ENCODE measurements at places on chromosomes 2 and 18. TPM values are rescaled to one million over a fixed set of nuclear protein-coding genes. Genes with fewer than 3 reads are reported as not detected.
A peak's percentile ranks its signal among the peaks of the same experiment; 100 is the strongest.

- no peaks in the 10 kb centered on the region for H3K4me1 ChIP-seq
- H3K4me3 ChIP-seq = no peak overlapping the region
- DNase-seq = no peak
- H3K27ac ChIP-seq = no peak overlapping the region
These were observed 20.0 kb downstream of the KCNF1 start for GRCh38 chr2:10931710-10932255.

Gene LOXHD1
- 0.14 TPM for total RNA-seq

DNA sequence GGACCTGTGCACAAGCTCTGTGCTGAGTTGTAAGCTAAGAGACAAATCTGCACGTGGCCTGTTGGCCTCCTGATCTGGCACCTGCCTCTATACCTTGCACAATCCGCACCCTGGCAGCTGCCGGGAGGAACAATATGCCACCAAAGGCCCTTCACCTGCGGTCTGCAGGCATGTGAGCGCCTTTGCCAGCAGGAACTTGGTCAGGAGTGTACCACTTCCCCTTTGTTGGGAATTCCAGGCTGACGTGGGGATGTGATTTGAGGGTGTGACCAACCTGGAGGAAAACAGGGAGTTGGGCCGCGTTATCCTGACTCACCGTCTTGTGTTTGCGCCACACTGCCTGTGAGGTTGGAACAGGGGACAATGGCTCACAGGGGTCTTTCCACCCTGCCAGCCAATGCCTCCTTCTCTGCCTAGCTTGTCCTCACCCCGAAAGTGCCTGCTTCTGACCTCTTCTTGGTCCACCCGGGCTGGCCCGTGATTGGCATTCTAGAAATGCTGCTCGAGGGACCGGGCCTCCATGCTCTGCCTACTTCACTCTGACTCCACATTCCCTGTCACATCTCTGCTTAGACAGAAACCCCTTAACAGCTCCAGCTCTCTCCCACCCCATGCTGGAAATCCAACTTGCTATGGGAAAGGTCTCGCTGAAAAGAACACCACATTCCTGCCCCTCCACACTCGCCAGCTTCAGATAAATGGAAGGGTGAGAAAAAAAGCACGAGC, 67.1 kb upstream of the MAP4K4 start:
- no peak for DNase-seq
- H3K4me1 ChIP-seq = no peaks in the 10 kb centered on the region
- H3K27ac ChIP-seq = no peak overlapping the region
- no peak overlapping the region for H3K4me3 ChIP-seq

DNA sequence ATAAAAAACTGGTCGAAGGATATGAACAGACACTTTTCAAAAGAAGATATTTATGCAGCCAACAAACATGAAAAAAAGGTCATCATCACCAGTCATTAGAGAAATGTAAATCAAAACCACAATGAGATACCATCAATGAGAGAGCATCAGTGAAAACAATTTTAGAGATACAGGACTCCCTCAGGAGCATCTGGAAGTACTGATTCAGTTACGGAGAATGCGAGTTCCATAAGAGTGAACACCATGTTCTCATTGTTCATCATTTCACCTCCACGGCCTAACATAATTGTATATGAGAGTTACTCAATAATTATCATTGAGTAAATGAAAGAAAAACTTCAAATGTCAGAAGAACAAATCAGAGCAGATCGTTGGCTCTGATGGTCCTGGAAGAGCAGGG, 140.9 kb upstream of the TANK start:
- H3K4me3 ChIP-seq = no peak overlapping the region
- H3K4me1 ChIP-seq = no peaks in the 10 kb centered on the region
- H3K36me3 ChIP-seq = no peaks in the 10 kb centered on the region
- no peak for DNase-seq
- H3K27ac ChIP-seq = no peak overlapping the region
- H3K27me3 ChIP-seq = no peaks in the 10 kb centered on the region

DNA sequence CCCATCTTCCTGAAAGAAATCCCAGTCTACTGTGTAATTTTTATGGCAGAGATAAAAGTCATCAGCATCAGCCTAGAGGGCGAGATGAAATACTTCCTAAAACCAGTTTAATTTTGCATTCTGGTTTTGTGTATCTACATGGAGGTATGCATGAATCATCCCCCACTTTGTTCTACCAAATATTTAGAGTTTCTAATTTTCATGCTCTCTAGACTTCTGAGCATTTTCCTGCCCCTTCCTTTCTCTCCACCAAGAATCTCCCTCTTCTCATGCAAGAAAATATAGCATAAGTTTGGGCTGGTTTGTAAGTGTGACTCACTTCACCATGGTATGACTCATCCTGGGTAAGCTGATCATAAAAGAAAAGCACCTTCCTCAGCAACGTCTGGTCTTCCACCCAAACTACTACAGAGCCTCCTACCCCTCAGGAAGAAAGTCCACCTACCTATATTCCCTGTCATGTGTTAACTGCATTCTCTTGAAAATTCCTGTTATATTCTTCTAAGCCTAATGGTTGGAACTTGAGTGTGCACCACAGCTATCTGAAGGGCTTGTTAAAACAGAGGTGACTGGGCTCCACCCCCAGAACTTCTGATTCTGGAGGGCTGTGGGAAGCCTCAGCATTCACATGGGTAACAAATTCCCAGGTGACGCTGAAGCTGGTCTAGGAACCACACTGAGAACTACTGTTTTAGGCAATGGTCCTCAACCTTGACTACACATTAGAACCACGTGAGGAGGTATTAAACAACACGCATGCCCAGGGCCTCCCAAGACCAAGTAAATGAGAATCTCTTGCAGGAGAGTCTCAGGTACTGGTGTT, 37.4 kb upstream of the RAPGEF4 start:
- peaks cover 3% of the 10 kb centered on the region for H3K27me3 ChIP-seq
- no peak overlapping the region for H3K27ac ChIP-seq
- H3K4me3 ChIP-seq = no peak overlapping the region
- H3K4me1 ChIP-seq = no peaks in the 10 kb centered on the region
- no peaks in the 10 kb centered on the region for H3K36me3 ChIP-seq
- peak; percentile 10 for DNase-seq

Gene DSG2
- total RNA-seq = 0.53 TPM

DNA sequence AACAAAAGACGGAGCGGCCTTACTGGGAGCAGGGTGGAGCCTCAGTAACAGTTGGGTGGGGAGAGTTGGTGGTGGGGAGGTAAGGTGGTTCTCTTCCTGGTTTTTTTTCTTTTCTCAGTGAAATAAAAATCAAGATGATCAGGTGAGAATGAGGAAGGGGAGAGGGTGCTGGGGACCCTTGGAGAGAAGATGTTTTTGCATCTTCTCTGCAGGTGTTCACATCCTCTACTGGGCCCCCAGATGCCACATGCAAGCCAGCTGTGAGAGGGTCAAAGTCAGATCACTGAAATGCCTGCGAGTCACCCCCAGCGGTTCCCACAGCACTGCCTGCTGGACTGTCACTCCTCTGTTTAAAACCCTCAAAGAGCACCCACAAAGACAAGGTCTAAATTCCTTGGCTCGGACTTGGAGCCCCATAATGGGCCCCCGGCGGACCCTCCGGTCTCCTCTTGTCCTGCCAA, 69.8 kb upstream of the FHL2 start:
- H3K36me3 ChIP-seq = no peaks in the 10 kb centered on the region
- no peaks in the 10 kb centered on the region for H3K4me1 ChIP-seq
- H3K4me3 ChIP-seq = no peak overlapping the region
- no peak overlapping the region for H3K27ac ChIP-seq

- no peak for DNase-seq
- no peak overlapping the region for H3K4me3 ChIP-seq
- H3K36me3 ChIP-seq = no peaks in the 10 kb centered on the region
- no peaks in the 10 kb centered on the region for H3K4me1 ChIP-seq
- H3K27ac ChIP-seq = no peak overlapping the region
- H3K27me3 ChIP-seq = peaks cover 8% of the 10 kb centered on the region
These were observed 1.8 kb upstream of the FIGN start for GRCh38 chr2:163737563-163737962.

- H3K4me3 ChIP-seq = no peak overlapping the region
- peaks cover 51% of the 10 kb centered on the region for H3K4me1 ChIP-seq
- H3K27me3 ChIP-seq = no peaks in the 10 kb centered on the region
- no peaks in the 10 kb centered on the region for H3K36me3 ChIP-seq
- H3K27ac ChIP-seq = peak overlapping the region; percentile 70
These were observed 62.6 kb upstream of the STK17B start for GRCh38 chr2:196233805-196234475.

Gene BUB1
- total RNA-seq = 4.2 TPM

GRCh38 chr2:125280265-125280664, 1255.2 kb downstream of the CNTNAP5 start:
- no peak overlapping the region for H3K27ac ChIP-seq
- H3K27me3 ChIP-seq = no peaks in the 10 kb centered on the region
- no peak overlapping the region for H3K4me3 ChIP-seq
- no peak for DNase-seq

DNA sequence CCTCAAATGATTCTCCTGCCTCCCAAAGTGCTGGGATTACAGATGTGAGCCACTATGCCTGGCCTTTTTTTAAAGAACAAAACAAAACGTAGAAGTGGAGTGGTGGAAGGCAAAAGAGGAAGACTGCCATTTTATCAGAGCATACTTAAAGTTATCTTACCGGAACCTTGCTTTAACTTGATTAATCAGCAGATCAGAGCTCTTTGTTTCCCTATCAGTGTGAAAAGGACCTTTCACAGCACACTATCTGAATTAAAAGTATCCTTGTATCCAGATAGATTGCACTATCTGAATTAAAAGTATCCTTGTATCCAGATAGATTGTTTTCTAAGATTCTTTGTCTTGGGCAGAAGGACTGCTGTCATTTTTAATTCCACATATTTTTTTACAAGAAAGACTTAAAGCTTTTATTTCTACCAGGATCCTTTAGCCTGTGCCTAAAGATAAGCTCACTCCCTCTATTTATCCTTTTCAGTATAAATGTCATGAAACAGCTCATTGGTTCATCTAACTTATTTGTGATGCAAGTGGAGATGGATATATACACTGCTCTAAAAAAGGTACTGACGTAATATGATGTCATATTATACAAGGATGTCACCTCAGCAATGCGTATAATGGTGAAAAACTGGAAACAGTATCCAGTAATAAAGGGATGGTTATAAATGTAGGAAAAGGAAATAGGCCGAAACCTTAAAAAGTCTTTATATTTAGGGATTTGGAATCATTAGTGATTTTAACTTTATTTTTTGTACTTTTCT, 17.8 kb downstream of the GMCL1 start:
- H3K4me1 ChIP-seq = no peaks in the 10 kb centered on the region
- DNase-seq = no peak
- peaks cover 67% of the 10 kb centered on the region for H3K36me3 ChIP-seq
- no peak overlapping the region for H3K27ac ChIP-seq

Gene LONRF2
- not detected for total RNA-seq

- DNase-seq = no peak
- H3K27ac ChIP-seq = no peak overlapping the region
- H3K4me1 ChIP-seq = no peaks in the 10 kb centered on the region
- no peaks in the 10 kb centered on the region for H3K36me3 ChIP-seq
- no peaks in the 10 kb centered on the region for H3K27me3 ChIP-seq
- no peak overlapping the region for H3K4me3 ChIP-seq
These were observed 47.4 kb downstream of the EXOC6B start for GRCh38 chr2:72778410-72778809.

DNA sequence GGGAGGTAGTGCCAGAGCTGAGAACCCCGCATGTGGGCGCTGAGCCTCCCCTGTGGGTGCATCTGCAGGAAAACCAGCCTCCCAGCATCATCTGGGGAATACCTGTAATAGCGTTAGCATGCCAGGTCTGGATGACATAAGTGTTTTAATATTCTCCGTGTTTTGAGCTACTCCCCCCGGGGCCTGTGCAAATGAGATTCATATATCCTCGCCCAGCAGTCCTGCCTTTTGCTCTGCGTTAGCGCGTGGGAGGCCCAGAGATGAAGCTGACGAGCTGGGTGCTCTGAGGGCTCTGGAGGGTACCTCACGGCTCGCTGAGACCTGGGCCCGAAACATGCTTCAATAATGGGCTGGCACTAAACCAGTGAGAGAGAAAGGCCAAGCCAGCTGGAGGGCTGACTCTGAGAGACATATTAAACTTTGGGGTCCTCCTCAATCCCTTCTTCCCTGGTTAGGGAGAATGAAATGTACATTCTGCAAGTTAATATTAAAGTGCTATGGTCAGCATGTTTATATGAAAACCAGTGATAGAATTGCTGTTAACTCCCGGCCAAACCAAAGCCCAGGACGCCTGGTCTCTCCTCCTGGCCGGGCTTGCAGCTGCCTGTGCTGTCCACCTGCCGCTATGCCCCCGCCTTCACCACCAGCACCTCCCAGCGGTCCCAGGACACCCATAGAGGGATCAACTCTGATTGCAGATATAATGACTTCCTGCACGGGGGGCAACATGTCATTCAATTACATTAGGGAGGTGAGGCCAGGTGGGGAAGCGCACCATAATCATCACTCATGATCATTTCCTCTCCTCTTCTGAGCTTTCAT, 77.0 kb downstream of the EDAR start:
- no peak for DNase-seq
- H3K4me1 ChIP-seq = no peaks in the 10 kb centered on the region
- no peaks in the 10 kb centered on the region for H3K27me3 ChIP-seq
- H3K4me3 ChIP-seq = no peak overlapping the region

- H3K4me1 ChIP-seq = no peaks in the 10 kb centered on the region
- no peak overlapping the region for H3K27ac ChIP-seq
- no peak overlapping the region for H3K4me3 ChIP-seq
- no peaks in the 10 kb centered on the region for H3K36me3 ChIP-seq
- H3K27me3 ChIP-seq = no peaks in the 10 kb centered on the region
- DNase-seq = no peak
These were observed 61.6 kb downstream of the B3GNT2 start for GRCh38 chr2:62257466-62257865.

DNA sequence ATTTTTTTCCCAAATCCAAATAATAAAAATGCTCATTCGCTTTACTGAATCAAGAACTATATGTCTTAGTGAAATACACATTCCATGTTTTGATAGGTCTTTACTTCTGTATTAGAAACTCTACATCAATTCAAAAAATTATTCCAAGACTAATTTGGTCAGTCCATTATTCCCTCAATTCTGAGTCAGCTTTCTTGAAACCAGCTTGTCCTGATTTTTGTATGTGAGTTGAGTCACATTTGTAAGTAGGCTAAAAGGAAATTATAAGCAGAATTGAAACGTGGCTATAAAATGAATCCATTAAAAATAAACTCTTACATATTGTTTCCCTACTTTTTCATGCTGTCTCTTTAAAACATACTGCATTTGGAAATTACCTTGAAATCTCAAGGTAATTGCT, 113.0 kb downstream of the DNER start:
- no peak for DNase-seq
- no peak overlapping the region for H3K4me3 ChIP-seq
- no peaks in the 10 kb centered on the region for H3K4me1 ChIP-seq
- H3K36me3 ChIP-seq = no peaks in the 10 kb centered on the region
- peaks cover 2% of the 10 kb centered on the region for H3K27me3 ChIP-seq
- no peak overlapping the region for H3K27ac ChIP-seq

Gene RFX8
- total RNA-seq = not detected

GRCh38 chr18:48570313-48570712, 31.5 kb downstream of the CTIF start:
- H3K36me3 ChIP-seq = no peaks in the 10 kb centered on the region
- no peak for DNase-seq
- H3K4me1 ChIP-seq = no peaks in the 10 kb centered on the region
- H3K27me3 ChIP-seq = no peaks in the 10 kb centered on the region
- H3K27ac ChIP-seq = no peak overlapping the region

GRCh38 chr18:56541340-56541739, 97.1 kb downstream of the TXNL1 start:
- H3K27ac ChIP-seq = no peak overlapping the region
- H3K36me3 ChIP-seq = no peaks in the 10 kb centered on the region
- no peak for DNase-seq
- H3K4me3 ChIP-seq = no peak overlapping the region

Gene PXDN
- 2.1 TPM for total RNA-seq

- no peaks in the 10 kb centered on the region for H3K36me3 ChIP-seq
- no peaks in the 10 kb centered on the region for H3K27me3 ChIP-seq
- no peak overlapping the region for H3K27ac ChIP-seq
- DNase-seq = no peak
- no peak overlapping the region for H3K4me3 ChIP-seq
These were observed 47.3 kb downstream of the RFTN2 start for GRCh38 chr2:197628043-197628500.

Gene COL4A3
- total RNA-seq = 0.45 TPM

All from natural killer cell (primary cell).